ENCODE measurements at places on chromosomes 11 and 22.

DNA sequence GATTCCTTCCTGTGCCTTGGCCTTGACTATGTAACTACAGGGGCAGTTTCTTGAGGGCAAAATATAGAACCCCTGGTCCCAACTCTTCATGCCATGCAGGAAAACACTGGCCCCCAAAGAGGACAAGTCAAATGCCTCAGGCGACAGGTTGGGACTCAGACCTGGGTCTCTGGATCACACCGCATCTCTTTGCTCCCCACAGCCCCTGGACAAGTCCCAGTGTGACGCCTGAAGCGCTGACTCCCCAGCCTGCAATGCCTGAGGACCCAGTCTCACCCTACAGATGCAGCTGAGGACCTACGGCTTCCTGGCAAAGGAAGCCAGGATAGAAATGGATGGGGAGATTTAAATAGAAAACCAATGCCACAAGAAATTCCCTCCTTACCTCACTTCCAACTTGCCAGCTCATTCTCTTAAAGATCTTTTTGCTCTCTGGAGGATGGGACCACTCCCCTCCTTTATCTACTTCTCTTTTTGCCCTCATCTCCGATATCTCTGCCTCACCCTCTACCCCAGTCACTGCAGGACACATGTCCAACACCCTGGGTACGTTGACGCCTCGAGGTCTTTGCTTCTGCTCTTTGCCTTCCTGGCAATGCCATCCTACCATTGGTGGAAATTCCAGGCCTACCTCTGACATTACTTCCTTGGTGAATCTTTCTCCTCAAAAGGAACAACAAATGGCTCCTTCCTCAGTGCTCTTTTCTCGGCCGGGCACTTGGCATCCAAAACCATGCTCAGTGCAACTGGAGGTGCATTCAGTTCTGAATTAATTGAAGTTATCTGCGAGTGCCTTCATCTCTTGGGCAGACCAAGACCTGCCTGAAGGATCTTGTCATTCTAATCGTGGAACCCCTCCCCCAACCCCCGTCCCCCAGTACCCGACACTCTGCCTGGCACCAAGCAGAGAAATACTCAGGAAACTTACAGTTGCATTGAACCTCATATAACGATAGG lies 2.0 kb upstream of the PRDM11 start:
- no peaks in the 10 kb centered on the region for H3K36me3 ChIP-seq
- peaks cover 42% of the 10 kb centered on the region for H3K27me3 ChIP-seq
- no peak overlapping the region for H3K4me3 ChIP-seq
- no peak for DNase-seq
- peaks cover 25% of the 10 kb centered on the region for H3K4me1 ChIP-seq
- H3K27ac ChIP-seq = peak overlapping the region; percentile 9

DNA sequence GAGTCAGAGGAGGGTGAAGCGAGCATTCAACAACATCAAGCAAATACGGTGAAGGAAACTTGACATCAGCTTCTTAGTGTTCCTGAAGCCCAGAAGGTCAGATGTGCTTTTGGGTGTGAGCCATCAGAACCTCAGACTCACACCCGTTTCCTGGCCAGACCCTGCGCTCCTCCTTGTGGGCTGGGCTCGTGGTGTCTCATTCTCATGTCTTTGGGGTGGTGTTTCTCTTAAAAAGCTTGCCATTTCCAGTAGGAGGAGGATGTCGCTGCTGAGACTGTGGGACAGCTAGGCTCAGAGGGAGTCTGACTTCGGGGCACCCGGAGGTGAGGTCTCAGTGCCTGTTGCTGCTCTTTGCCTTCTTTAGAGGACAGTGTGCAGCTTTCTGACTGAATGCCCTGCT lies 24.2 kb downstream of the PPFIBP2 start:
- DNase-seq = no peak
- peaks cover 52% of the 10 kb centered on the region for H3K4me1 ChIP-seq
- H3K36me3 ChIP-seq = peaks cover 10% of the 10 kb centered on the region
- H3K27me3 ChIP-seq = peaks cover 11% of the 10 kb centered on the region
- no peak overlapping the region for H3K27ac ChIP-seq

GRCh38 chr11:120682866-120683265 lies 171.3 kb downstream of the GRIK4 start:
- H3K4me3 ChIP-seq = no peak overlapping the region
- no peaks in the 10 kb centered on the region for H3K36me3 ChIP-seq
- H3K4me1 ChIP-seq = no peaks in the 10 kb centered on the region
- H3K27me3 ChIP-seq = peaks cover 29% of the 10 kb centered on the region

DNA sequence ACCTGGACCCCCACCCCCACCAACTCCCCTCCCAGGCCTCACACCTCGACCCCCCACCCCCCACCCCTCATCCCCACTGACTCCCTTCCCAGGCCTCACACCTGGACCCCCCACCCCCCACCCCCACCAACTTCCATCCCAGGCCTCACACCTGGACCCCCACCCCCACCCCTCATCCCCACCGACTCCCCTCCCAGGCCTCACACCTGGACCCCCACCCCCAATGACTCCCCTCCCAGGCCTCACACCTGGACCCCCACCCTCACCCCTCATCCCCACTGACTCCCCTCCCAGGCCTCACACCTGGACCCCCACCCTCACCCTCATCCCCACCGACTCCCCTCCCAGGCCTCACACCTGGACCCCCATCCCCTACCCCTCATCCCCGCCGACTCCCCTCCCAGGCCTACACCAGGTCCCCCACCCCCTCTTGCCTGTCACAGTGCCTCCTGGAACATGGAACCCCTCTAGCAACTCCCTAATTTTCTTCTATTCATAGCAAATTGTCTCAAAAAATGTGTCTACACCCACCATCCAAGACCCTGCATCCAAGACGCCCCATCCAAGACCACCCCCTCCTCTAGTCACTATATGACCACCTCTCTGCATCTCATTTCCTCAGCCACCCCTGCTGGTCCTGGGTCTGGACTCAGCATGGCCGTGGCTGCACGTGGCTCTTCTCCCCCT lies 36.9 kb upstream of the BRSK2 start:
- H3K36me3 ChIP-seq = no peaks in the 10 kb centered on the region
- peaks cover 7% of the 10 kb centered on the region for H3K27me3 ChIP-seq
- DNase-seq = no peak
- no peaks in the 10 kb centered on the region for H3K4me1 ChIP-seq
- H3K4me3 ChIP-seq = no peak overlapping the region

GRCh38 chr11:75400146-75400865 lies 988 bp downstream of the RPS3 start:
- H3K27ac ChIP-seq = peak overlapping the region; percentile 26
- H3K36me3 ChIP-seq = peaks cover 32% of the 10 kb centered on the region
- peak overlapping the region; percentile 98 for H3K4me3 ChIP-seq
- peaks cover 57% of the 10 kb centered on the region for H3K4me1 ChIP-seq
- DNase-seq = peak; percentile 20

GRCh38 chr11:69018924-69019323 lies 5.9 kb upstream of the MRGPRF start:
- no peak for DNase-seq
- H3K27ac ChIP-seq = no peak overlapping the region
- H3K4me3 ChIP-seq = no peak overlapping the region
- H3K4me1 ChIP-seq = no peaks in the 10 kb centered on the region
- peaks cover 8% of the 10 kb centered on the region for H3K27me3 ChIP-seq

DNA sequence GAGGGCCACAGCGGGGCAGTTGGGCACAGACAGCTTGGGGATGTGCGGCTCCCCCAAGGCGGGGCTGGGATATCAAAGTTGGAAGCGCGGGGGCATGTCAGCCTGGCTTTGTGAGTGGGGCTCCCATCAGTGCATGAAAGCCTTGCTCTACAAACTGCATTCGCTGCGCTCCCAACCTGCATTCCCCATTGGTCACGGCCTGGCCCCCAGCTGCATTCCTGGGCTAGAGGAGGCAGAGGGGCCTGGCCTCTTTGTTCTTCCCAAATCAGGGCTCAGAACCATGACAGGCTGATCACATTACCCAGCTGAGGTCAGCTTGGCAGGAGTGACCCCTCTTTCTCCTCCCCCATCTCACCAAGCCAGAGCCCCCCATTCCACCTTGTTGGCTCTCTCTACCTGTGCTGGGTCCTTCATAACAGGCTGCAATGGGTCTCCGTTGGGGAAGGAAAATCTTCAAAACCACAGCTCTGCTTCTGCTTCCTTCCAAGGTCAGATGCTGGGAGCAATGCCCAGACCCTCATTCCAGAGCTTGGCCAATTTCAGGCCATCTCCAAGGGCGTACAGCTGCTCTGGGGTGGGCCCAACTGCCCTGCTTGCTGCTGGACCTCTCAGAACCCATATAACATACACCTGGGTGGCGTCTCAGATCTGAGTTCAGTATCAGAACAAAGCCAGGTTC lies 38.7 kb upstream of the CDON start:
- no peaks in the 10 kb centered on the region for H3K4me1 ChIP-seq
- H3K27ac ChIP-seq = no peak overlapping the region
- no peak for DNase-seq
- peaks cover 17% of the 10 kb centered on the region for H3K27me3 ChIP-seq
- no peaks in the 10 kb centered on the region for H3K36me3 ChIP-seq
- no peak overlapping the region for H3K4me3 ChIP-seq

DNA sequence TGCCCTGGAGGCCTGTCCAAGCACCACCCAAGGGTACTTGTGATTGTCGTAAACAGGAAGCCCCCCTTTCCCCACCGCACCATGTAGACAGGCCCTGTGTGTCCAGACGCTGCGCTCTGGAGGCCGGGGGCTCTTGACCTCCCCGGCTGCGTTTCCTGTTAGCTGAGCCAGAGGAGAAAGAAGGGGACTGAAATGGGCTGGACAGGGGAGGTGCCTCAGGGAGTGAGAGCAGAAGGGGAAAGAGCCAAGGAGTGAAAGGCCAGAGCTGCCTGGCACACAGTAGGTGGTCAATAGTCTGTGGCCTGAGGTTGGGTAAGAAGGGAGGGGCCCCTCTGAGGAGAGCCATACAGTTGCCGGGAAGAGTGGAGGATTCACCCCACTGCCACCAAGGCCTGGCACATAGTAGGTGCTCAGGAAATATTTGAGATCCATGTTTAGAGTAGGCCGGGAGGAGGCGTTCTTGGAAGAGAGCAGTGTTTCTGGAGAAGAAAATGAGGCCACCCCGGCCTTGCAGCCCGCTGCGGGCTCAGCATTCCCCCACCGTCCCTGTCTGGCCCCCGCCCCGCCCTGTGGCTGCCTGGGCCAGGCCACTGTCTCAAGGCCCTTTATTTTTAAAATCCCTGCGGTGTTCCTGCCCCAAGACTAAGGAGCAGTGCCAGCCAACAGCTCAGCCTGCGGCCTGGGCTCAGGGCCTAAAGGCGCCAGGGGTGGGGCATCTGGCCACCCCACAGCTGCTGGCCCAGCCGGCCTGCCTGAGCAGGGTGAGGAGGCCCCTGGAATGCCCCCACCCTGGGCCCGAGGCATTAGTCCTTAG lies 13.6 kb upstream of the CDC42EP1 start:
- no peaks in the 10 kb centered on the region for H3K36me3 ChIP-seq
- no peak overlapping the region for H3K4me3 ChIP-seq
- DNase-seq = no peak
- peaks cover 20% of the 10 kb centered on the region for H3K4me1 ChIP-seq
- peaks cover 4% of the 10 kb centered on the region for H3K27me3 ChIP-seq

- no peak overlapping the region for H3K4me3 ChIP-seq
- no peaks in the 10 kb centered on the region for H3K4me1 ChIP-seq
- no peak overlapping the region for H3K27ac ChIP-seq
- no peaks in the 10 kb centered on the region for H3K36me3 ChIP-seq
These were observed 21.4 kb downstream of the POU2F3 start for GRCh38 chr11:120261321-120261720.

GRCh38 chr22:48319321-48320047 lies 1508.2 kb downstream of the BRD1 start:
- H3K27ac ChIP-seq = no peak overlapping the region
- no peak overlapping the region for H3K4me3 ChIP-seq
- H3K27me3 ChIP-seq = peaks cover 4% of the 10 kb centered on the region
- H3K4me1 ChIP-seq = no peaks in the 10 kb centered on the region
- DNase-seq = no peak

DNA sequence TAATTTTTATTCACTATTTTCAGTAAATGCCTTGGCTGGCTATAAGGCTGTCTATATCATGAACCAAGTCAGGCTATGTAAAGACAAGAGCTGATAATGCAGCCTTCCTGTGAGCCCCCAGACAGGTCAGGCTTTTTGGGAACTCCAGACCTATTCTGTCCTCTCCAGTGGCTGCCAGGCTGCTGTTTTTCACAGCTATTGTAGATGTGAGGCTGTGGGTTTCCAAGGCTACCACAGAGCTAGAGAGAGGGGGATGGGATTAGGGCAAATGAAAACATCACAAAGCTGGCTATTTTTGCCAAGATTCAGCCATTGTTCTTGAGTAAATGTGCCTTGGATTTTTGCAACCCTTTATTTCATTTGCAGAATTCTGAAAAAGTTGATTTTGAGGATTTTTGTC lies 55.7 kb upstream of the SORL1-AS1 start:
- no peak overlapping the region for H3K27ac ChIP-seq
- H3K27me3 ChIP-seq = no peaks in the 10 kb centered on the region
- no peak for DNase-seq
- no peak overlapping the region for H3K4me3 ChIP-seq
- peaks cover 54% of the 10 kb centered on the region for H3K36me3 ChIP-seq

DNA sequence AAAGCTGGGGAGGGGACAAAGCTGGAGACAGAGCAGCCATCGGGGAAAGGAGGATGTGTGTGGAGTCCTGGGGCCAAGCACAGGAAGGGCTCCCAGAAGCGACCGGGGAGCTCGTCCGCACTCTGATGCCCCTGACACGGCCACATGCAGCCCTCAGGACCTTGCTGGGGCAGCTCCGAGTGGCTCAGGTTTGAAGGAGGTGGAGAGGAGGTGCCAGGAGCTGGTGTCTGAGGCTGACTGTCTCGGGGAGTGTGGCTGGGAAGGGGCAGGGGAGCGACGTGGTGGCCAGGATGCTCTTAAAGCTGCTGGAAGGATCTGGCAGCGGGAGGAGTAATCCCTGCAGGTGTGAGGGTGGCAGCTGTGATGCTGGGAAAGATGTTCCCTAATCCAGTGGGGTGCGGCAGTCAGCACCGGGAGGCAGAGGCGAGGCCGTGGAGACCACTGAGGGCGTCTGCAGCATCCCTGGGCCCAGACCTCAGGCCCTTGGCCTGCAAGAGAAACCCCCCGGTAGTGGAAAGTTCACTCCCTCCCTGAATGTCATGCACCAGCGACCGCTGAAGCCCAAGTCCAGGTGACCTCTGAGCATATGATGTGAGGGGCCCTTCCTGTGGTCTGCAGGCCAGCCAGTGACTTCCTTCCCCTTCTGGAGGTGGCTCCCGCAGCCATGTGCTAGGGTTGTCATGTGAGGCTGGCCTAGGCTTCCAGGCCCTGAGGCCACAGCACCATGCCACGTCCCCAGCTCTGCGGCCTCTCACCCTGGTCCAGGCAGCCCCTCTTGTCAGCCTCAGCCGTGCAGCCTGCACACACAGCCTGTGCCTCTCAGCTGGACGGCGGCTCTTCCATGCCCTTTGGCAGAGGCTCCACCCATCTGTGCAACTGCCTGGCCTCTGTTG lies 17.2 kb upstream of the CTSD start:
- H3K27ac ChIP-seq = peak overlapping the region; percentile 59
- peaks cover 21% of the 10 kb centered on the region for H3K4me1 ChIP-seq
- no peak overlapping the region for H3K4me3 ChIP-seq

Data from naive B cell (primary cell).